ENCODE measurements at places on chromosomes 11 and 22.

- DNase-seq, result peak; percentile 84
Measured at GRCh38 chr11:94602430-94603372, 35.5 kb downstream of the PIWIL4 start.

DNA sequence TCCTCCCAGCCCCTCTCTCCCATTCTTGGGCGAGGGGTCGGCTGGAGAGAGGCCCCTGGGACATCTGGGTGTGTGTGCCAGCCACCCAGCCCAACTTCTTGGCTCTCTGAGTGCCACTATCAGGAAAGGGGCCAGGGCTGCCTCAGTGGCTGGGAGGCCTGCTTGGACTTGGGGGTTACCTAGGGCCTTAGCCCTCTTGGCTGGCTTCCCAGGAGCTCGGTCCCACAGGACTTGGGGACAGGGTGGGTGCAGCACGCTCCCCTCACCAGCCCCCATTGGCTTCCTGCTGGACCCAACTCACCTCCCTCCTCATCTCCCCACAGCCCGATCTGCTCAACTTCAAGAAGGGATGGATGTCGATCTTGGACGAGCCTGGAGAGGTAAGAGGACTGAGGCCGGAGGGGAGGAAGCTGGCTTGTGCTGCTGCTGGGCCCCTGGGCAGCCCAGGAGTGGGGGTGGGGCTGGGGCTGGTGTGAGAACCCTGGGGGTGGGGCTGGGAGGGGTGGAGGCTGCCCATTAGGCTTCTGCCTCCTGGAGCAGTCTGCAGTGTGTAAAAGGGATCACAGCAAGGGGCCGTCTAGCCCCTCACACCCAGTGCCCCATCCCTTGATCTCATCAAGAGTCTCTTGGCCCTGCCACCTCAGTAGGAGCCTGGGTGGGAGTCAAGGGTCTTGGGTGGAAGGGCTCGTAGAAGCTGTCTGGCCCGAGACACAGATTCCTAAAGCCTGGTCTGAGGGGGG is 54.8 kb downstream of the TRIOBP start:
- DNase-seq, result no peak

DNA sequence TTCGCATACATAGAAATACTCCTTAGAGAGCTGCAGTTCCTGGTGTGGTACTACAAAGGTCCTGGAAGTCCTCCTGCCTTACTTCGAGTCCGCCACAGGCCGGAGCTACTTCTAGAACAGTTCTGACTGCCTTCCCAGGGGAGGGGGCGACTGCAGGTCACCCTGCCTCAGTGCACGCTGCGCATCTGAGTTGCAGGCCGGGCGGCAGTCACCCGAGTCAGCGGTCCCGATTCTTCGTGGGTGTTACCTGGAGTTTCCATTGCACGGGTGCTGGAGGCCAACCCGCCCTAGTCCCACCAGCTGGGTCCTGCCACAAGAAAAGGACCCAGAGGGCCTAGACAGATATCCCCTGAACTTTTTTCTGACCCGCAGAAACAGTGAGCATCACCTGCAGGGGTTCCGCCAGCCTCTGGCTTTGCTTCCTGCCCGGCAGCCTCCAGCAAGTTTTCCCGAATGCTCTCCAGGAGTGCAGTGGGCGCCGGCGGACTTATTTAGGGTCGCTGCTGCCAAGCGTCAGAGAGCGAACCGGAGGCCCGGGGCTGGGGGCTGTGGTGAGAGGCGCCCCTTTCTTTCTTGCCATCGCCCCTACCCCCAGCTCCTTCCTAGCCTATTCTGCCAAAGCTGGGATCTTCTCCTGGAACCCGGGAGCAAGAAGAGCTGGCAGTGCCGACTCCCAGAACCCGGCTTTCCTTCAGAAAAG is 1.7 kb upstream of the CALCB start:
- no peak for DNase-seq

- no peak for DNase-seq
Measured at GRCh38 chr22:17431179-17431578, 61.9 kb downstream of the CECR2 start.

DNA sequence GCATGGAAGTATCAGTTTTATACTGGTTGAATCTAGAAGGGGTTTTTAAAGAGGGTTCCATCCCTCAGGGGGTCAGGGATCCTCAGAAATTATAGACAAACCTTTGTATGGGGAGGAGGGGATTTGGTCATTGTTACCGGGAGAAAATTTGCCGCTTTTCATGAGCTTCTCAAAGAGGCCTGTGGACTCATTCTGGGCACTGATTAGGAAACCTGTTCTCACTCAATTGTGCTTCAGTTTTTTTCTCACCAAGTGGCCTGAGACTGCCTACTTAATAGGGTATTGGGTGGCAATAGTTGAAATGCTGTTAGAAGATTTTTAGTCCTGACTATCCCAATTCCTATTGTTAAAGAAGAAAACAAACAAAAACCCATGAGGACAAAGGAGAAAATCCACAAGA is 14.0 kb downstream of the MPEG1 start:
- no peak for DNase-seq

GRCh38 chr22:19178065-19178656 is 375 bp downstream of the SLC25A1 start:
- DNase-seq, result peak; percentile 18

- DNase-seq, result no peak
Measured at GRCh38 chr11:12220305-12220704, 109.9 kb downstream of the MICAL2 start.

DNA sequence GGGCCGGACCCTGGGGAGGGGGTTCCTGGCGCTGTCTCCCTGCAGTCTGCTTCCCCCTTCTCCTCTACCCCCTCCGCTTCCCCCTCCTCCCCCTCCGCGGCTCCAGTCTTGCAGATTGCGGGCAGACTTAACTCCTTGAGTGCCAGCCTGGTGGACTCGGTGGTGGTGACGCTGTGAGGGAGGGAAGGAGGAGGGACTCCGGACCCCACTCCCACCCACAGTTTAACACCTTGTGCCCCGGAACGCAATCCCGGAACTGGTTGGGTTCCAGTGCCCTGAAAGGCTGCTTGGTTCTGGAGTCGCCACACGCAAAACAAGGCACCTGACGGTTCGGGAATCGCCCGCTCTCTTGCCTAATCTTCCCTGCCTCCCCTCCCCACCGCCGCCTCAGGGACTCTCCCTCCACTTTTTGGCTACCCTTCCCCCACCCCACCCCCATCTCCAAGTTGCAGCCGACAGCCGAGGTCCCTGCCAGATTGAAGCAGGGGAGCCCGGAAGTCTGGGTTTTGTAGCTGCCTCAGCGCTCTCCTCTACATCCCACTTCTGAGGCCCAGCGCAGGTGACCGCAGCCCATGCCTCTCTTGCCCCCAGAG is 3.9 kb upstream of the BCL9L start:
- peak; percentile 93 for DNase-seq

DNA sequence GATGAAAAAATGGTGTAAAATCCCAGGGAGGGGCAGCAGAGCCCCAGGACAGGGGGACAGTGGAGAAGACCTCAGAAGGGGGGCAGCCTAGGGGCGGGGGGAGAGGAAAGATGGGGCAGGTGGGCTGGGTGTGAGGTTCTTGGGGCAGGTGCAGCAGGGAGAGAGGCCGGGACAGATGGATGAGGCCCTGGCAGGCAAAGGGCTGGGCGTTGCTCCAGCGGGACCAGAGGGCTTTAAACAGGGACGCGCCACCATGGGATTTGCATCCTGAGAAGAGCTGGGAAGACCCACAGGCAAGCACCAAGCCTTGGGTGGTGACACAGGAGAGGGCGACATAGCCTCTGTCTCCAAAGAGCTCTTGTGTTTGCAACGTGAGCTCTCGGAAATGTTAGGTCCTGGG is 1342.8 kb downstream of the TBC1D22A start:
- no peak for DNase-seq

DNA sequence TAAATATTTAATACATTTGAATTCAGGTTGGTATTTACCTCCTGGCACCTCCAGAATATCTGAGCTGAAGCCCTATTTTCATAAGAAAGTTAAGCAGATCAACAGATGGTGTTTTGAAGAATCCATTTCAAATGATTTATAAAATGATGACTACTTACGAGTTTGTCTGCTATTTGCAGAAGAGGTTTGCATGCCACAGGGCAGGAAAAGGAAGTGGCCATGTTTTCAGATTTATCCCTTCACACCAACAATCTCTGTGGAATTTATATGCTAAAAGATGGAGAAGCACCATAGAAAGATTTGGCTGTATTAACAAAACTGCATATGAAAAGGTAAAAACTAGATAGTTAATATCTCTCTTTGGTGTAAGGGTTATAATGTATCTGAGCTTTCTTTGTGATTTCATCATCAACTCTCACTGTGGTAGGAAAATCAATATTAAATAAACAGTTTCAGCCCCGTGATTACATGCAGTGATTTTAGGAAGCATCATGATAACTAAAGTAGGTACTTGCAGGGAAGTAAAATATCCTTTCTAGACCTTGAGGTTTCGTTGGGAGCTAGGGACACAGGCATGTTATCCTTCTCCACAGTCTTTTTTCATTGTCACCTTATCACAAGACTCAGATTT is 2.6 kb downstream of the BMAL1 start:
- DNase-seq, result no peak

GRCh38 chr22:32794449-32795213 is 6.9 kb upstream of the TIMP3 start:
- DNase-seq, result peak; percentile 46

GRCh38 chr11:110989428-110990133 is 255.9 kb upstream of the POU2AF2 start:
- peak; percentile 46 for DNase-seq

DNA sequence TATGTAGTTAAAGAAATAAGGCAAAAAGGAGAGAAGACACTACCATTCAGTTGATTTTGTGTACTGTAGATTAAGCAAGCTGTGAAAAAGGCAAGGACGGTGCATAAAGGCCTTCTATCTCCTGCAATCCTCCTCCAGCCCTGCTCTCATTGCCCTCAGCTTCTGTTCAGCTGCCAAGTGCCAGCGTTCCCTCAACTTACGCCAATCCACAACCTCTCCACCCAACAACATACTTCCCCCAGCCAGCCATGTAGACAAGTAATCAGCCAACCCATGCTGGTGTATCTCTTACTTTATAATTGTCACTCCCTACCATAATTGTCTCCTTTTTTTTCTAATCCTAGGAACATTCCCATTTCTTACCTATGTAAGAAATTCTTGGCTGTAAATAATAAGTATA is 30.1 kb upstream of the ANO5 start:
- DNase-seq, result no peak

GRCh38 chr11:125519860-125520834 is 24.1 kb upstream of the FEZ1 start:
- DNase-seq, result peak; percentile 49

DNA sequence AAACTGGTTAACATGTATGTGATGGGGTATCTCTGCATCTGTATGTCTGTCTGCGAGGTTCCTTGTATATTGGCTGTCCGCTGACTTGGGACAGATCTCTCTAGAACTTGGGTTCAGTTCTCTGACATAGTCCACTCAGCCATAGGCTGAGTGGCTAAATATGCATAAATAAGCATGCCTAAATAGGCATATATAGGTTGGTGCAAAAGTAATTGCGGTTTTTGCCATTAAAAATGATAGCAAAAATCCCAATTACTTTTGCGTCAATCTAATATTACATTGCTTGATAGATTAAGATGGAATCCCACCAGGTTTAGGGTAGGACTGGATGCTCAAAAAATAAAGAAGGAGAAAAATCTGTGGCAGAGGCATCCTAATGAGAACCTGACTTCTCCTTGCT is 8.8 kb downstream of the LRRC55 start:
- DNase-seq, result no peak

DNA sequence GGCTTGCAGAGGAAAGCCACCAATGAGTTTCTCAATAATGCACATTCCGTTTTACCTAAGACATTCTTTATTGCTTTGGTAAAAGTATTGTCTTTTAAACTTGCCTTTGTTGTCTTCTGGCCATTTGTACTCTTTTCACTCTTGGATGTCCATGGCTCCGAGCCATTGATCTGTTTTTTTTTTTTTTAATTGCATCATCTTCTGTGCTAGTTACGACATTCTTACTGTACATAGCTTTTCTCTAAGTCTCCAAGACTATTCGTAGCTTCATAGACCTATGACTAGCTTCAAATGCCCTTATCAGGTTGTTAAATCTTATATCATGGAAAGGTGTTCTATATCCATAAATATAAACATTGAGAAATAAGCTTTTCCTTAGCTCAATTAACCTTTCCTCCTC is 1522.6 kb downstream of the FAM181B start:
- no peak for DNase-seq

GRCh38 chr11:2077061-2077802 is 62.0 kb downstream of the IGF2 start:
- peak; percentile 9 for DNase-seq

GRCh38 chr22:27144321-27144720 is 486.9 kb downstream of the MIAT start:
- DNase-seq, result no peak

GRCh38 chr11:68266936-68267880 is 4.6 kb downstream of the C11orf24 start:
- DNase-seq, result no peak

GRCh38 chr11:77783025-77783424 is 37.5 kb downstream of the RSF1 start:
- no peak for DNase-seq

GRCh38 chr11:60512651-60513225 is 2.5 kb upstream of the MS4A13 start:
- no peak for DNase-seq

- DNase-seq, result no peak
Measured at GRCh38 chr11:103076361-103076760, 15.6 kb downstream of the DCUN1D5 start.

- no peak for DNase-seq
Measured at GRCh38 chr11:117912497-117912896, 16.7 kb downstream of the TMPRSS13 start.

GRCh38 chr11:10308201-10308954 is 3.5 kb downstream of the ADM start:
- peak; percentile 62 for DNase-seq

DNA sequence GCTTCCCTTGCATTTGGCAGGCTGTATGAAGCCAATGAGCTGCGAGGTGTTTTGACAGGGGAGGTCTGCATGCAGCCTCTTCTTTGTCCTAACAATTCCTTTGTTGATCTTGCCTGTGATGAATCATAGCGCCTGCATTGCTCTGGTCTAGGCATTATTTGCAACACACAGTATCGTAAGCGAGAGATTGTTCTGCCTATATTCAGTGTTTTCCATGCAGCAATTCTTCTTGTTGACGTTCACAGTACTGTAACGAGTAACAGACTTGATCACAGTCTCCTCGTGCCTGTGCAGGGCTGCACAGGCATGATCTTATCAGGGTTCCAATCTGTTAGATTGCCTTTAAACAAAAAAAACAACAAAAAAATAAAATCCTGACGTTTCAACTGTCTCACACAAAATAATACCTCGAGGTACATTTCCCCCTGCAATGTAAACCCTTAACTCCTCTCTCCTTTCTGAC is 13.9 kb upstream of the ADSL start:
- DNase-seq, result no peak

- no peak for DNase-seq
Measured at GRCh38 chr11:13917264-13917663, 45.3 kb upstream of the SPON1 start.

All from trophoblast cell (in vitro differentiated cells and primary cell).